ENCODE measurements at places on chromosomes 13 and 19.

DNA sequence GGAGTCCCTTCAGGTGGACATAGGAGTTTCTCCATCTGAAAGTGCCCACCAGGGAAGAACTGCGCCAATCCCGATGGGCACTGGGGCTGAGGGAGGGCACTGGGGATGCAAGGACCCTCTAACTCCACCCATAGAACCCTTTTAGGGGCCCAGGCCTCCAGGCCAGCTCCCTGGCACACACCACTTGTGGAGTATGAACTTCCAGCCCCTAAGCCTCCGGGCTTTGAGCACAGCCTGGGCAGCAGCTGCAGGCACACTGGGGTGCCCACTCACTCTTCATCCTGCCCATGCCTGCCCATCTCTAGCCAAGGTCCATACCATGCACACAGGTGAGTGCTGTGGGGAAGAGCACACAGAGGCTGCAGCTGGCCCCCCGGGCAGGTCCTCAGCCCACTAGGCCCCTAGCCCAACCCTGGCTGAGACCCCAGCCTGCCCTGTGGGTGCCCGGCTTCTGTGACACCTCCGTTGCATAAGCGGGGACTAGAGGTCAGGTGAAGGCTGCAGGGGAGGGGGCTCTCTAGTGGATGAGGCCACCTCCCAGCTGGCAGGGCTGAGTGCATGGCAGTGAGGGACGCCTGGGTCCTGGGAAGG, 14.6 kb upstream of the SLC7A10 start:
- DNase-seq, result no peak
- H3K27ac ChIP-seq, result no peak overlapping the region
- H3K36me3 ChIP-seq, result no peaks in the 10 kb centered on the region
- H3K27me3 ChIP-seq, result no peaks in the 10 kb centered on the region
- no peaks in the 10 kb centered on the region for H3K4me1 ChIP-seq

DNA sequence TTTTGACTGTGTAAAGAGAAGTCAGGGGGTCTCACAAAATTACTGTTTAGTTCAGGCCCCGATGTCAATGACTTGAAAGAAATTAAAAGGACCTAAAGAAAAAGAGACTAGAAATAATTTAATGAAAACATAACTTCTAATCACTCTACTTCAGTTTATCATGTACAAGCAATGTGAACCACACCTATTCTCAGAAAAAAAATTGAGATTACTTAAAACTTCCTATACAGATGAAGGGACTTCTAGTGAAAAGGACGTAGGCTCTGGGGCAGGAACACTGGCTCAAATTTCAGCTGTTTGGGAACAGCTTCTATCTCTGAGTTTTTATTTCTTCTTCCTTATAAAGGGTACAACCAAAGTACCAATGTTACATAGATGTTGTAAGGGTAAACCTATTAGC, 38.0 kb downstream of the TPT1 start:
- H3K4me3 ChIP-seq, result no peak overlapping the region
- no peak for DNase-seq
- no peak overlapping the region for H3K27ac ChIP-seq
- no peaks in the 10 kb centered on the region for H3K36me3 ChIP-seq
- no peaks in the 10 kb centered on the region for H3K27me3 ChIP-seq

- H3K4me3 ChIP-seq, result no peak overlapping the region
- no peaks in the 10 kb centered on the region for H3K36me3 ChIP-seq
- H3K4me1 ChIP-seq, result no peaks in the 10 kb centered on the region
- no peak for DNase-seq
These were observed 63.4 kb downstream of the PEPD start for GRCh38 chr19:33458171-33458633.

DNA sequence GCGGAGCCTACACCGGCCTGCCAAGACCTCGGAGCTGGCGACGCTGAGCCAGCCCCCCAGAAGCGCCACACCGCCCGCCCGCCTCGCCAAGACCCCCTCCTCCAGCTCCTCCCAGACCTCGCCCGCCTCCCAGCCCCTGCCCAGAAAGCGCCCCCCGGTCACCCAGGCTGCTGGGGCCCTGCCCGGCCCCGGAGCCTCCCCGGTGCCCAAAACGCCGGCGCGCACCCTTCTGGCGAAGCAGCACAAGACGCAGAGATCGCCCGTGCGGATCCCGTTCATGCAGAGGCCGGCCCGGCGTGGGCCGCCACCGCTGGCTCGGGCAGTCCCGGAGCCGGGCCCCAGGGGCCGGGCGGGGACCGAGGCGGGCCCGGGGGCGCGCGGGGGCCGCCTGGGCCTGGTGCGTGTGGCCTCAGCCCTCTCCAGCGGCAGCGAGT, 10.2 kb downstream of the C19orf25 start:
- H3K27ac ChIP-seq, result no peak overlapping the region
- no peaks in the 10 kb centered on the region for H3K27me3 ChIP-seq
- no peaks in the 10 kb centered on the region for H3K36me3 ChIP-seq
- peak overlapping the region; percentile 61 for H3K4me3 ChIP-seq

DNA sequence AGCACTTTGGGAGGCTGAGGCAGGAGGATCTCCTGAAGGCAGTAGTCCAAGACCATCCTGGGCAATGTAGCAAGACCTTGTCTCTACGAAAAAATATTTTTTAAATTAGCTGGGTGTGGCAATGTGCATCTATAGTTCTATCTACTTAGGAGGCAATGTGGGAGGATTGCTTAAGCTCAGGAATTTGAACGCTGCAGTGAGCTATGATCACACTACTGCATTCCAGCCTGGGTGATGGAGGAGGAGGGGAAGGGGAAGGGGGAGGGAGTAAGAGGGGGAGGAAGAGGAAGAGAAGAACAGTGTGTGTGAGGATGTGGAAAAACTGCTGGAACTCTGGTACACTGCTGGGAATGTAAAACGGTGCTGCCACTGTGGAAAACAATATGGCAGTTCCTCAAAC, 9.2 kb upstream of the CLIP3 start:
- H3K4me3 ChIP-seq, result 0 out of 2 replicates have a peak overlapping the region, but pooled peaks have one; percentile 24
- H3K27me3 ChIP-seq, result no peaks in the 10 kb centered on the region
- peaks cover 24% of the 10 kb centered on the region for H3K4me1 ChIP-seq
- peak; percentile 80 for DNase-seq
- H3K27ac ChIP-seq, result peak overlapping the region; percentile 68
